Prostate gland (tissue), 2 donors: ENCODE measurements at places on chromosomes 6 and 20. TPM values are rescaled to one million over a fixed set of nuclear protein-coding genes. Genes with fewer than 3 reads are reported as not detected.

GRCh38 chr20:10478205-10478604 lies 43.1 kb downstream of the SLX4IP start:
- H3K36me3 ChIP-seq, result no peaks in the 10 kb centered on the region
- H3K4me3 ChIP-seq, result no peak overlapping the region
- H3K4me1 ChIP-seq, result no peaks in the 10 kb centered on the region
- DNase-seq, result no peak

GRCh38 chr6:783966-784735 lies 91.2 kb upstream of the EXOC2 start:
- H3K36me3 ChIP-seq, result no peaks in the 10 kb centered on the region
- H3K4me1 ChIP-seq, result no peaks in the 10 kb centered on the region
- no peak overlapping the region for H3K4me3 ChIP-seq
- no peak for DNase-seq

GRCh38 chr6:158680481-158680880 lies 30.6 kb downstream of the SYTL3 start:
- no peak overlapping the region for H3K27ac ChIP-seq
- no peaks in the 10 kb centered on the region for H3K36me3 ChIP-seq
- no peaks in the 10 kb centered on the region for H3K4me1 ChIP-seq
- H3K27me3 ChIP-seq, result no peaks in the 10 kb centered on the region

Gene CCND3
- 145 TPM for total RNA-seq

Gene RSPO3
- 4.8 TPM for total RNA-seq
